ENCODE measurements at places on chromosomes 5 and 9. TPM values are rescaled to one million over a fixed set of nuclear protein-coding genes. Genes with fewer than 3 reads are reported as not detected.

The LCN9 gene
- total RNA-seq = not detected

DNA sequence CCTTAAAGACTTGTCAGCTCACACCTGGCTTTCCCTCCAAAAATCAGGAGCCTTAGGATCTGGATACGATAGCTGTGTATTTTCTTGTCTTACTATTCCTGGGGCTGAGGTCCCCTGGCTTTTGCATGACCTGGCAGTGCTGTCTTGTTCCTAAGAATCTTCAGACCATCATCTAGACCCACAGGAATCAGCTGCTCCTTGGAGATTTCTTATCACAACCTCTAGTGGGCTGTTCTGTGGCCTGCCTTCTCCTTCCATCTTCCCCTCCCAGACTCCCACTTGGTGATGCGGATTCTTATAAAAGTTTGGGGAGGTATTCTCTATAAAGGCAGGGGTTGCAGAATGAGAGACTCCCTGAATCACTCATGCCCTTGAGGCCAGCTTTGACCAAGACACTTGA is 21.4 kb downstream of the LCP2 start:
- DNase-seq = no peak

DNA sequence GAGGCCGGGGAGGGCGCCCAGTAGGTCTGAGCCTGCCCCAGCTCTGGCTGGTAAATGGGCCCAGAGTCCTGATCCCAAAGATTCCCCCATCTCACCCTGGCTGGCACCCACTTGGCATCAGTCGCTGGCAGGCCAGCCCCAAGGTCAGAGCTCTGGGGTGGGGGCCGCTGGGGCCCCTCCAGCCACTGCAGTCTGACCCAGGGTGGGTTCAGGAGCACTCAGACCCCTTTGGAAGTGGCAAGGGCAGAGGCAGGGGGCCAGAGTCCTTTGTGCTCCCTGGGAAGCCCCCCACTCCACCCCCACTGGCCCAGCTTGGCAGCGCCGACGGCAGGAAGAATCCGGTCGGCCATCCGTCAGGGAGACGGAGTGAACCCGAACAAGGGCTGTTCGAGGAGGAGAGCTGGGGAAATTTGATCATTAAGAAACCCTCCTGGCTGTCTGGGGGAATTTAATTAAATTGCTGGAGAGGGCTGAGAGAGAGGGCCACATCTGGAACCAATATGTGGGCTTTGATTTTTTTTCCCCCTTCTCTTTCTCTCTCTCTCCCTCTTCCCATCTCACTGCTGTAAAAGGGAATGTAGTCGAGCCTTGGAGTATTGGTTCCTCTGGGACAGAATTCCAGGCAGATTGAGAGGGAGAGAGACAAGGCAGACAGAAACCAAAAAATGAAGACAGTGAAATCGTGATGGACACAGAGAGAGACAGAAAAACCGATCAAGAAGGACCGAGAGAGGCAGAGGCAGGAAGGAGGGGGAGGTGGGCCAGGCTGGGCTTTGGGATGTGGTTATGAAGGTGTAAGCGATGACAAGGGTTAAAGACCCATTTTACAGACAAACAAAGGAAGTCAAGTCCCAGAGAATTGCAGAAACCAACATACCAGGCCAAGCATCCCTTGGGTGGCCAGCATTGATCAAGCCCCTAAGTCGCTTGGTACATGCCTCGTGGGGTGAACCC is 8.1 kb upstream of the ASB6 start:
- DNase-seq = no peak

The RPL37 gene
- 499 TPM for total RNA-seq

GRCh38 chr9:14063756-14064155 is 250.2 kb downstream of the NFIB start:
- DNase-seq = no peak

The IL9 gene
- not detected for total RNA-seq

The NUTM2G gene
- total RNA-seq = not detected

DNA sequence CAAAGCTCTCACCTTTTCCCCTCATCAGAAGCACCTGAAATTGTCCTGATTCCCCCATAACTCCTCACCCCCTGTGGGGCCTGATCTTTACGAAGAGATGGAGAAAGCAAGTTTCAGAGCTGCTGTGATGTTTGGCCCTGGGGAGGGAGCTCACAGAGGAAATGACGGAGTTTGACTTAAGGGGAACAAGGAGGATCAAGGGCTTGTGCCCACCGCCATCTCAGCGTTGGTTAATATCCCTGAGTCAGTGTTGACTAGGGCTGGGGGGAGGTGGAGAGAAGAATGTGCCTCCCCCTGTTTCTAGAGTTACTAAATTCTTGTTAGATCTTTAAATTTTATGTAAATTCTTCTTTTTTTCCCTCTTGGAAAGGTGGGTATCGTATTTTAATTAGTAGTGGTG is 27.8 kb downstream of the FGF18 start:
- no peak for DNase-seq

- no peak for DNase-seq
These were observed 11.5 kb downstream of the SFXN1 start for GRCh38 chr5:175489693-175490443.

The NR2F1-AS1 gene
- 1.7 TPM for total RNA-seq

The NME5 gene
- not detected for total RNA-seq

GRCh38 chr9:68751556-68751955 is 46.5 kb downstream of the PIP5K1B start:
- no peak for DNase-seq

The NFX1 gene
- total RNA-seq = 45.7 TPM

The ARID3C gene
- total RNA-seq = 0.23 TPM

DNA sequence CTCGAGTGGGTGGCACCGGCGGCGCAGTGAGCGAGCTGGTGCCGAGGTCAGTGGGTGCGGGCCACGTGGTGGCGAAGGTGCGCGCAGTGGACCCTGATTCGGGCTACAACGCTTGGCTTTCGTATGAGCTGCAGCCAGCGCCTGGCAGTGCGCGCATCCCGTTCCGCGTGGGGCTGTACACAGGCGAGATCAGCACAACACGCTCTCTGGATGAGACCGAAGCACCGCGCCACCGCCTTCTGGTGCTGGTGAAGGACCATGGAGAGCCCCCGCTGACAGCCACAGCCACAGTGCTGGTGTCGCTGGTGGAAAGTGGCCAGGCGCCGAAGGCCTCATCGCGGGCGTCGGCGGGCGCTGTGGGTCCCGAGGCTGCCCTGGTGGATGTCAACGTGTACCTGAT is 2.1 kb downstream of the PCDHA5 start:
- no peak for DNase-seq

The PCDHGB5 gene
- total RNA-seq = 17.6 TPM

DNA sequence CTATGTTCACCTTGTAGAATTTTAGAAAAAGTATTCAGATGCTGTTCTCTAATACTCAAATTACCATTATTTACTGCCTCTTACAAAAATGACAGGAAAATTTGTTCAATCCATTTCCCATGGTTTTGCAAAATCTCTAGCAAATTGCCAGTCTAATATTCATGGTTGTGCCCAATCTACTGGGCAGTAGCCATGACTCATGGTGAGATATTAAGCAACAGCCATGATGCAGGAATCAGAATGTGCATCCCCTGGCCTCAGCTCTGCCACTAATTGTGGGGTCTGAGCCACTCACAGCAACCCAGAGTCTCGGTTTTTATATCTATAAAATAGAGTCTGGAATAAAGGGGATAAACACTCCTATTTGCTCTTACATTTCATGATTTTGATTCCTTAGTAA is 353.6 kb downstream of the DEPDC1B start:
- DNase-seq = no peak

DNA sequence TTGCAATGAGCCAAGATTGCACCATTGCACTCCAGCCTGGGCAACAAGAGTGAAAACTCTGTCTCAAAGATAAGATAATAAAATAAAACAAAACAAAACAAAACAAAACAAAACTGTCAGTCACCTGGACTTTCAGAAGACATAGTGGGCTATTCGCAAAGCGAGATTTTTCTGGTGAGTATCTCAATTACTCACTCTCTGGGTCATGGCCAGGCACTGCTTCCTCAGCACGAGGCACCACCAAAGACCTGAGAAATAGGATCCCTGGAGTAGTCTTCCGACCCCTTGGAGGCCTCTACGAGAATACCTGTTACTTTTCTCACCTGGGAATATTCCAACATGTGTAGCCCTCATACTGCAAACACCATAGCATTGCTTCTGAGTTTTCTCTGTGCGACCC is 201.7 kb upstream of the ZNF618 start:
- no peak for DNase-seq

GRCh38 chr5:56176871-56177533 is 56.1 kb downstream of the ANKRD55 start:
- no peak for DNase-seq

DNA sequence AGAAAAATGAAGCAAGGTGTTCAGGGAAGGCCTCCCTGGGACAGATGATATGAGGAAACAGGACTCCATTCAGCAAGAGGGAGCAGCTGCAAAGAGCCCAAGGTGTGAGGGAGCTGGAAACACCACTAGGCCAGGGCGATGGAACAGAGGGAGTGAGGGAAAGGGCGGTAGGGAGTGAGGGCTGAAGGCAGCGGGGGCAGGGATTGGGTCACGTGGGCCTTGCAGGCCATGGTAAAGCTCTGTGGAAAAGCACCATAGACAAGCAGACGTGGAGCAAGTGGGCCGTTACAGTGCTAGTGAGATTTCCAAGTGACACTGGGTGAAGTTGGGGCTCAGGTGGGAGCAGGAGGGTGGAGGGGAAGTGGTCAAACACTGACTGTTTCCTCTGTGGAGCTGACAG is 10.8 kb upstream of the PRRC1 start:
- DNase-seq = no peak
